ENCODE measurements at places on chromosomes 13 and 19.

GRCh38 chr13:44347949-44348348 lies 25.7 kb upstream of the SERP2 start:
- no peak for DNase-seq

GRCh38 chr13:85216576-85216975 lies 582.6 kb downstream of the SLITRK6 start:
- no peak for DNase-seq

- DNase-seq = no peak
Observed at GRCh38 chr13:98665638-98665995, 86.9 kb downstream of the SLC15A1 start.

DNA sequence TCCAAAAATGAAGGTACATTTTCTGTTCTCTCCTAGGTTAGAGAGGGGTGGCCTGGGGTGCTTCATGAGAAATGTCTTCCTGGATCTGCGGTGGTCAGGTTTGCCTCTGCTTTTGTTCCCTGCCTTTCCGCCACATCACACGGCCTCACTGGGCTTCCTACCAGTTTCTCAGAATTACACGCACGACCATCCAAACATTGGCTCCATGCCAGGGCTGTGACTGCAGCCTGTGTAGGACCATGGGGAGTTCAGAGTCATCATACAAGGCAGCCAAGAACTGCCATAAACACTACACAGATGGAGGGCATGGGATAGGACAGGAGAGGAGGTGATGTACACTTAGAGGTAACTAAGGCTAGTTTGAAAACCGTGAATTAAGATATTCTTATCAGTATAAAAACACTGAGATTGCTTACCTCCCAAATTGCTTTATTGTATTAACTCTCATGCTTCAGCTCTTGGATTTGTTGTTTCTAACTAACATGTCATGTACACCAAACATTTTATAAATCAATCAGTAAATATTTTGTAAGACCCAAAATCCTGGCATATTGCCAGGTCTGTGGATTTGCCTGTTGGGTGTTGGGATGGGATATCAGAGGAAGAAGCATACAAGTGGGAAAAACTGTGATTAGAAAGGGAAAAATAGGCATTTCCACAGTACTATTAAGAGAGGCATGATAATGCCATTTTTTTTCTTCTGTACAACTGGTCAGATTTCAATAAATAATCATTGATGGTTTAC lies 45.2 kb downstream of the CDADC1 start:
- DNase-seq = peak; percentile 18

- DNase-seq = peak; percentile 27
Observed at GRCh38 chr19:35142606-35143230, 337 bp upstream of the FXYD7 start.

- DNase-seq = no peak
Observed at GRCh38 chr13:110290826-110291225, 16.1 kb downstream of the COL4A1 start.

GRCh38 chr19:52533901-52534300 lies 6.4 kb downstream of the ZNF808 start:
- no peak for DNase-seq

- DNase-seq = no peak
Observed at GRCh38 chr13:106819413-106820180, 251.7 kb upstream of the ARGLU1 start.

DNA sequence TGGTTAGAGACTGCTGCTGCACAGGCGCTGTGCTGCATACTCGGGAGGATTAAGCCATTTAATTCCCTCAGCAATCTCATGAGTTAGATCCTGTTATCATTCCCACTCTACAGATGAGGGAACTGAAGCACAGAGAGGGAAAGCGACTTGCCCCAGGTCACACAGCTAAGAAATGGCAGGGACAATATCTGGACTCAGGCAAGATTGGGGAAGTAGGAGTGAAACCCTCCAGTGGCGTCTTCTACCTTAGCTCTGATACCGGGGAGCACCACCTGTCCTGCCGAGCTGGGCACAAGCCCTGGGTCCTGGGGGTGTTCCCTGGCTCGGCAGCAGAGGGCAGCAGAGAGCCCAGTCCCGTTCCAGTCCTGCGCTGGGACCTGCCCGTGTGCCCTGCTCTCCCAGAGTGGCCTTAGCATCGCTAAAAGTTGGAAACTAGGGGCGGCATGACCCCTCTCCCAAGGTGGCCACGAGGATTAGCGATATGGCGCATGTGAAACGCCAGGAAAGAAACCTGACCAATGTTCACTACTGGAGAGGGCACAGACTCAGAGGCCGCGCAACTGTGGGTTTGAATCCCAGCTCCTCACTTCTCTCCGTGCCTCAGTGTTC lies 20.5 kb downstream of the CYTH2 start:
- DNase-seq = peak; percentile 79

DNA sequence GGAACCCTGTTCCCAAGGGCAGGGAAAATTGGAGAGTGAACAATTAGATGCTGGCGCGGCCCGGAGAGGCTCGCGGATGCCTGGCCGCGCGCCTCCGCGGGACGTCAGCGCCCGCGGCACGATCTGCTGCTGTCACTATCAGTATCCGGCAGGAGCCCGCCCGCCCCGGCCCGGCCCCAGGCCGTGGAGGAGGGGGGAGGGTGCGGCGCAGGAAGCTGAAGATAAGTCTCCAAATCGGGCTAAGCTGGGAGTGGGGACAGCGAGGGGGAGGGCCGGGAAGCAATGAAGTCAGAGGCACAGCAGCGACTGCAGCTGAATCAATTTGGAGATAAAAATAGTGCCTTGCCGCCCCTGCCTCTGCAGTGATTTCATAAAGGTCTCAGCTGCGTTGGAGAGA lies 441.5 kb upstream of the KLF12 start:
- DNase-seq = no peak

DNA sequence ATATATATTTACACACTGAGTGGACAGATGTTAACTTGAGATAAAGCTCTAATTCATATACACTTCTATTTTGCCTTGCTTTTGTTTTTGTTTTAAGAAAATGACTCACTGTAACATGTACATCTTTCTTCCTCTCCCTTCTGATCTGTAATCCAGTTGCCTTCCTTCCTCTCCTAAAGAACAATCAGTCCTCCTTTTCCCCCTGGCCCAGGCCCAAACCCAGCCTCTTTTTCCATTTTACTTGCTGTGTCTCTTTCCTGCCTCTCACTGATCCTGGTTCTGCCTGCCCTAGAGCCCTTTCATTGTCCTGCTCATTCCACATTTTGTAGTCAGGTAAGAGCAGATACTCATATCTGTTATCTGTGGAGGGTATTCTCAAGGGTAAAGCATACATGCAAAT lies 50.8 kb downstream of the ZAR1L start:
- DNase-seq = no peak

- no peak for DNase-seq
Observed at GRCh38 chr19:47240556-47240955, 9.6 kb upstream of the BBC3 start.

DNA sequence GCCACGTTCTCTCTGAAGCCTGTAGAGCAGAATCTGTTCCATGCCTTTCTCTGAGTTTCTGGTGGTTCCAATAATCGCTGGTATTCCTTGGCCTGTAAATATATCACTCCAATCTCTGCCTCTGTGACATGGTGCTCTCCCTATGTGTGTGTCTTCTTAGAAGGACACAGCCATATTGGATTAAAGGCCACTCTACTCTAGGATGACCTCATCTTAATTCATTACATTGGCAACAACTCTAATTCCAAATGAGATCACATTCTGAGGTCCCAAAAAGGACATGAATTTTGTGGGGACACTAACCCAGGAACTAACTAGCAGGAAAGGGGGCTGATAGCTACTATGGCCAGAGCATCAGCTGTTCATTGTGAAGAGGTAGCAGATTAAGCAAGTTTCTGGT lies 110.7 kb downstream of the KLF12 start:
- no peak for DNase-seq

GRCh38 chr13:49625392-49626079 lies 2.8 kb upstream of the ARL11 start:
- DNase-seq = no peak

- DNase-seq = peak; percentile 73
Observed at GRCh38 chr19:38949580-38950367, 19.0 kb downstream of the MRPS12 start.

DNA sequence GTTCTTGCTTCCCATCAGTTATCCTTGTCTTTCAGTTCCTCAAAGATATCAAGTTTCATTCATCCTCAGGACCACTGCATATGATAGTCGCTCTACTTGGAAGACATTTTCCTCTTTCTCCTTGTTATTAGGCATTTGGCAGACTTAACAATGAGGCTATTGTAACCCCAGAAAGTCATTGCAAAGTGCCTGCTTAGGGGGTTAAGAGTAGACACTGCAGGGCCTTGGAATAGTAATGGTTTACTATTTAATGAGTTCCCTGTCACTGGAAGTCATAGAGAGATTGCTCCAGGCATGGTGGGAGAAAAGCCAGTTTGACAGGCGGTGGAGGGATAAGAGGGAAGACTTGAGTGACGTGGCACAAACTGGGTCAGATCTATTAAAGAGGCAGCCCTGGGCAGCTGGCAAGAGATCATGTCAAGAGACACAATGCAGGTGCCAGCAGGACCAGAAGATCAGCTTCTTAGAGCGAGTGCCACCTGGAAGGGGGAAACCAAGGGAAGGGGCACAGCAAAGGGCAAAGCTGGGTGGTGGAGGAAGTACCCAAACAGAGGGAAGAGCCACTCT lies 16.8 kb upstream of the CPB2 start:
- no peak for DNase-seq

DNA sequence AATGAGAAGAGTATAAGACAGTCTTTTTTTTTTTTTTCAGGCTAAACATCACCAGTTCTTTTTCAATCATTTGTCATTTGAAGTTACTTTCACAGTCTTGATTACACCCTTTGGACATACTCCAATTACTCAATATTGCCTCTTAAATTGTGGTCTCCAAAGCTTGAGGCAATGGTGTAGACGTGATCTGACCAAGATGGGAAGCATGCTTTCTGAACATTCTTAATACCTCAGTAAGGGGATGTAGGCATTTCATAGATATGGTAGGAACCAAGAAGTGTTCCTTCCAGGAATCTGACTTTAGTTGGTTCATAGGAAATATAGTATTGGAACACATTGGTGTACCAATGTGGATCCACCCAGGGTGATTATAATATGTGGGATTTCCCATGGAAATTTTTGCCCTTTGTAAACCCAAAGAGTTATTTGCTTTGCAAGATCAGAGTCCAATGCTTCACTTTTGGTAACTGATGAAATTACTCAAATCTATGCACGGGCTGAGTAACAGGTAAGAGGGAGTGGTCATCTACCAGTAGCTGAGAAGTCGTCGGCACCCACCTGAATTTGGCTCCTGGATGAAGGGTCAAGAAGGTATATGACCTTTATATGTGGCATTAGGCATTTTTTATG lies 62.2 kb downstream of the ERCC5 start:
- no peak for DNase-seq

DNA sequence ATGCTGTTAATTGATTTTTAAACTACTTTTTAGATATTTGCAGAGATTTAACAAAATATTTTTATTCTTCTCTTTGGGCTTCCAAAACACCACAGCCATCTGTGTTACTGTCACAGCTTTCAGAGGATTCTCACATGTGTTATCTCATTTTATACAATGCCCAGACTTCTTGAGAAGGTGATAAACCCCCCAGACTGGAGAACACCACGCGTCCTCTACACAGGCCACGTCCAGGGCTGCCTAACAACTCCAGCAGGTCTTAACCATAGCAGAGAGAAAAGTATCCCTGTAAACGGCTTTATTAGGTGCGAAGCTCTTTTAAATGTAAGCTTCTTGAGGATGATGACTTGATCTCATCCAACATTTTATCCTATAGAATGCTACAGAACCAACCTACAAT lies 2.0 kb downstream of the GPR183 start:
- no peak for DNase-seq

DNA sequence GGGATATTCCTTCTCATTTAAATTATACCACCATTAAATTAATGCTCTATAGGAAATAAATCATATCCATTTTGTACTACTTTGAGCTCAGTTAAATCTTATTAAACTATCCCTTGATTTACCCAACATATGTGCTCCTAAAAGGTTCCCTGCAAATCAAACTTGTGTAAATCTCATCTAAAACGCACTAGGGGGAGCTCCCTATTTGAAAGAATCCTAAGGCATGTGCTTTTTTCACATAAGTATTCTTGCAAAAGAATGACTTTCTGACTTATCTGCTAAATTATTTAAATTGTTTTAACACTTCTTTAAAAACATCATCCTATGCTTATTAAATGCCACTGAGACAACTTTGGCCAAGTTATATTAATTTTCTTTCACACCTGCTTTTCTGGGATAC lies 7.9 kb downstream of the INTS6 start:
- DNase-seq = no peak

- no peak for DNase-seq
Observed at GRCh38 chr19:45955905-45956608, 17.6 kb downstream of the NOVA2 start.

DNA sequence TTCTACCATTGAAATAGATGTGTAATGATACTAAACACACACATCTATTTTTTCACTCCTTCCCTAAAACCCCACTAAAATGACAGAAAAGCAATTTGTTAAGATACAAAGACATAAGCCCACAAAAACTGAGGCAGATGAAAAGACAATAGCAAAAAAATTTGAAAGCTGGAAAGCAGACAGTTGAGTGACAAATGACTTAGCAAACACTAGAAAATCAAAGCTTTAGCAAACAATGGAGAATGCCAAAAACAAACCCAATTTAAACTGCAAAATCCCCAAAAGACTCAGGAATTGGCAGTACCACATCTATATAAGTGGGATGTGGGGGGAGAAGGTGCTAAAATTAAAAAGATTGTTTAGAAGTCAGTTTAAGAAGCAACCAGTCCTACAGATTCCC lies 9.5 kb downstream of the TSC22D1 start:
- no peak for DNase-seq

GRCh38 chr13:50244355-50244712 lies 229.1 kb downstream of the KCNRG start:
- no peak for DNase-seq

DNA sequence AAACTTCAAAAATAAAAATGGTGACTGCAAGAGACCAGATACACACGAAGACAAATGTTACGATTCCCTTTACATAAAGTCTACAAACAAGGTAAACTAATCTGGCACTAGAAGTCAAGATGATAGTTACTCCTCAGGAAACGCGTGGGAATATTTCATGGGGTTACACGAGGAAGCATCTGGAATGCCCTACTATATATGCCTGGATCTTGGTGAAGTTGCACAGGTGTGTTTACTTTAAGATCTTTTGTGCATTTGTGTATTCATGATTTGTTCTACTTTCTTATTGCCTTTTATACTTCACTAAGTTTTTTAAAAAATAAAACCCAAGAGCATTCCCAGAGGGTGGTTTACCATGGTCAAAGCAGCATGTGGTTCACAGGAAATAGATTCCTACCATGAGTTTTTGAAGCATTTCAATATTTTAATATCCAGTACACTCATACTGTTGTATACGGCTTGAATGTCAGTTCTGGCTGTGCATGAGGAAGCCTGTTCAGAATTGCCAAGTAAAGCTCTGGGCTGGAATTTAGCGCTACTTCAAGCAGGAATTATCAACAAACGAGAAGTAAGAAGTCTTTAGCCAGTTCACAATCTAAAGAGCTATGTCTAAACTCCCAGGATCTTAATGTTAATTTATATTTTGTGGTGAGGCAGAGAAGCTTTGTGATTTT lies 239.8 kb upstream of the KLHL1 start:
- no peak for DNase-seq

GRCh38 chr19:6048793-6049405 lies 61.4 kb downstream of the RFX2 start:
- peak; percentile 80 for DNase-seq
